ENCODE measurements at places on chromosomes 12 and 14. TPM values are rescaled to one million over a fixed set of nuclear protein-coding genes. Genes with fewer than 3 reads are reported as not detected.

GRCh38 chr14:68819260-68819691 lies 26.4 kb upstream of the ZFP36L1 start:
- peak overlapping the region; percentile 64 for H3K27ac ChIP-seq
- no peaks in the 10 kb centered on the region for H3K36me3 ChIP-seq
- no peak overlapping the region for H3K4me3 ChIP-seq
- no peak for DNase-seq
- H3K27me3 ChIP-seq: no peaks in the 10 kb centered on the region
- H3K4me1 ChIP-seq: peaks cover 54% of the 10 kb centered on the region

DNA sequence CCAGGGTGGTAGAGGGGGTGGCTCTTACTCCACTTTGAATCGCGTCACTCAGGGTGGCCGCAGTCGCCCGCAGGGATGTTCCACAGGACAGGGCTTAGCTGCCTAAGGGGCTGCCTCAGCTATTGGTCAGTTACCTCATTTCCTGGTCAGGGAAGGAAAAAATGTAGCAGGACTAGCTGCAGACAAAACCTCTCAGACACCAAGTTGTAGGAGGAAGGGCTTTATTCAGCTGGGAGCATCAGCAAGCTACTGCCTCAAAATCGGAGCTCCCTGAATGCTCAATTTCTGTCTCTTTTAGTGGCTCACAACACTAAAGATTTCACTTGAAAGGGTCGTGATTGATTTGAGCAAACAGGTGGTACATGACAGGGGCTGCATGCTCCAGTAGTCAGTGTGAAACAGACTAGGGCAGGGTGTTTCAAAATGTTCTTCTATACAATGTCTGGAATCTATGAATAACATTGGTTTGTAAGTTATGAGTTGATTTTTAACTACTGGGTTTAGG lies 6.4 kb upstream of the CLEC6A start:
- peaks cover 13% of the 10 kb centered on the region for H3K27me3 ChIP-seq
- no peak for DNase-seq
- H3K27ac ChIP-seq: no peak overlapping the region
- H3K36me3 ChIP-seq: no peaks in the 10 kb centered on the region
- no peak overlapping the region for H3K4me3 ChIP-seq
- H3K4me1 ChIP-seq: no peaks in the 10 kb centered on the region

DNA sequence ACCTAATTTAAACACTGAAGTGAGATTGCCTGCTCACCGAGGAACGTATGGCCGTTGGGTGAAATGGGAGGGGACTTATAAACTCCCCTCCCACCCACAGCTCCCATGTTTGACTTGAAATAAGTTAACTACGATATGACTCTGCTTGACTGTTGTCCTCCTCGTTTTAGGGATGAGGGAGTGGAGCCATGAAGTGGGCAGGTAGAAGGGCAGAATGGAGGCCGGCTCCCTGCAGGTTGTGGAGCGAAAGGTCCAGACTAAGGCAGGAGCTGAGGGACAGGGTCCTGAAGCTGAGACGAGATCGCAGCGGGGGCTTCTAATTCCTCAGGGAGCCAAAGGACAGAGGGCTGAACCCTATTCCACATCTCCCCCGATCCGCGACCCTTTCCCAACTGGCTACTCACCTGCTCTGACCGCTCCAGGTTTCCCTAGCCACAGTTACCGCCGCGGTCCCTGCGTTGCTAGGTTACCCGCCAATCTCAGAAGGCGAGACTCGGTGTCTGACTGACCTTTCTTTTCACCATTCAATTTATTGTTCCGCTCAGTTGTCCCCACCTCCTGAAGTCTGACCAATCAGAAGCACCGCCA lies 577 bp upstream of the TPCN1 start:
- peak overlapping the region; percentile 91 for H3K4me3 ChIP-seq
- peaks cover 1% of the 10 kb centered on the region for H3K27me3 ChIP-seq
- peaks cover 40% of the 10 kb centered on the region for H3K4me1 ChIP-seq
- no peaks in the 10 kb centered on the region for H3K36me3 ChIP-seq

The CLEC6A gene
- not detected for total RNA-seq

GRCh38 chr14:89344920-89345254 lies 72.1 kb downstream of the FOXN3 start:
- H3K36me3 ChIP-seq: peaks cover 39% of the 10 kb centered on the region
- no peaks in the 10 kb centered on the region for H3K27me3 ChIP-seq
- no peak overlapping the region for H3K27ac ChIP-seq
- DNase-seq: no peak
- no peak overlapping the region for H3K4me3 ChIP-seq

Measured in activated T-helper 1 cell treated with anti-CD3 and anti-CD28 coated beads, Interleukin-12 subunit alpha, Interleukin-12 subunit beta, Interleukin-2, Interleukin-4 antibody, amounts not matched to agents 30 ng/mL and 10 ng/mL and 1 ng/mL, durations not matched to agents 14 hours and 24 hours and 36 hours (primary cell).